ENCODE measurements at places on chromosomes 3 and 15.

DNA sequence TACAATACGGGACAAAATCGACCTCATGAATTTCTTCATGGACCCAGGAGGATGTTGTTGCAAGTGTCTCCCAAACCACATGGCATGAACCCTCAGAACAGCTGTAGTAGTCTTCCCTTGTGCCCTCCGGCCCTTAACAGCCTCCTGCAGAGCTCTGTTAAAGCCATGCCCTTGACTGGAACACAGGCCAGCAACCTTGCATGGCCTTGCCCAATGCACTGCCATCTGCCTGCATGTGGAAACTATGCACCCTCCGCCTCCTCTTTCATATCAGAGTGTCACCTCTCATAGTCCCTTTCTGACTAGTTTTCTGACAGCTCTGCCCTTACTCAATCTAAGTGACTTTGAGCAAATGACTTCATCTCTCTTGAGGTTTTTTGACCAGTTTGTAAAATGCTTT is 39.4 kb upstream of the TRIM71 start:
- DNase-seq: no peak

GRCh38 chr15:70704166-70704565 is 59.2 kb downstream of the UACA start:
- no peak for DNase-seq

GRCh38 chr15:46518381-46518780 is 883.6 kb downstream of the SQOR start:
- no peak for DNase-seq

DNA sequence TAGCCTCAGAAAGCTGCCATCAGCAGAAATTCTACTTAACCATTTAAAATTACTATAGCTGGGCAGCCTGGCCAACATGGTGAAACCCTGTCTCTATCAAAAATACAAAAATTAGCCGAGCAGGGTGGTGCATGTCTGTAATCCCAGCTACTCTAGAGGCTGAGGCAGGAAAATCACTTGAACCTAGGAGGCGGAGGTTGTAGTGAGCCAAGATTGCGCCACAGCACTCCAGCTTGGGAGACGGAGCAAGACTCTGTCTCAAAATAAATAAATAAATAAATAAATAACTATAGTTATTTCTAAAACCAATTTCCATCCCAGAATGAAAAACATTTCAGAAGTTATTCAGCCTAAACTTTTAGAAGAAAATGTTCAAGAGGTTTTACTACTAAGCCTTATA is 25.1 kb downstream of the LRRFIP2 start:
- DNase-seq: no peak

GRCh38 chr3:96209699-96210098 is 604.7 kb upstream of the EPHA6 start:
- no peak for DNase-seq

- no peak for DNase-seq
Observed at GRCh38 chr15:23566651-23567050, 1.2 kb downstream of the MKRN3 start.

DNA sequence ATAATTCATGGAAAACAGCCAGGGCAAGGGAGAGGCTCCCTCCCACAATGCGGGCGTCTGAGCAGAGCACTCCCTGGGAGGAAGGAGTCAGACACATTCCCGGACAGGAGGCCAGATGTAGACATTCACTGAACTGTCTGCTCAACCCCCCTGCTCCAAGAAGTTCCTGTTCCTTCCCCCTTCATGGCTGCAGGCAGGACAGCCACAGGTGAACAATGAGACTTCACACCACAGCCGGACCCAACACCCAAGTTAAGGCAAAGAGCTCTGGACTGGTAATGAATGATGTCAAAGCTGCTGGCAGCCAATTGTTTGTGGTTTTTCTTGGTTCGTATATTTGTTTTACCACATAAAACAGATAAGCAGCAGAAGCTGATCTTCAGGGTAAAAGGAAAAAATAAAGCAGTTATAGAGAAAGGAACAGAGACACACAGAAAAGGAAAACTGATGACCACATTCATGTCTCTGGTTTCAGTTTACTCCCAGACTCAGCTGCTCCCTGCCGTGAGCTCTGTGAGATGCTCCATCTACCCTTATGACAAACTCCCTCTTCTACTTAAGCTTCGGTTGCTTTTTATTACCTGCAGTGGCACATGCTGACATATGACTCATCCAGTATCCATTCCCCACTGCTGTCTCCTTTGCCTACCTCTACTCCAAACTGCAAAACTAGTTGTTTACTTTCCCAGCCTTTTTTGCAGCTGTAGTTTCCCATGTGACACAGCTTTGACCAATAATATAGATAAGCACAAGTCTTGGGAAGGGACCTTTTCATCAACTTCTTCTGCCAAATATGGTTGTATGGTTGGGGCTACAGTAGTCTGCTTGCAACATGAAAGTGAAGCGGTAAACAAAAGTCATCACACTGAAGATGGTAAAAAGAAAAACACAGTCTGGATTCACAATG is 33.1 kb downstream of the DZIP1L start:
- DNase-seq: no peak

DNA sequence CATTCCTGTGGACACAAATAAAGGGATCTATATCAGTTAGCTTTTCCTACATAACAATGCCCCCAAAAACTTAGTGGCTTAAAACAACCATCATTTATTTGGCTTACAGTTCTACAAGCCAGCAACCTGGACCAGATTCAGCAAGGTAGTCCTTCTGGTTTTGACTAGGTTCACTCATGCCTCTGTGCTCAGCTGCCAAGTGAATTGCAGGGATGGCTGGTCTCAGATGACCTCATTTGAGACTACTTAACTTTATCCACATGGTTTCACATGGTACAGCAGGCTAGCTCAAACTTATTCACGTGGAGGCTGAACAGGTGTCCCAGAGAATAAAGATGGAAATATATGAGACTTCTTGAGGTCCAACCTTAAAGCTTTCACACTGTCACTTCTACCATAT is 119.3 kb upstream of the BFSP2 start:
- DNase-seq: no peak

DNA sequence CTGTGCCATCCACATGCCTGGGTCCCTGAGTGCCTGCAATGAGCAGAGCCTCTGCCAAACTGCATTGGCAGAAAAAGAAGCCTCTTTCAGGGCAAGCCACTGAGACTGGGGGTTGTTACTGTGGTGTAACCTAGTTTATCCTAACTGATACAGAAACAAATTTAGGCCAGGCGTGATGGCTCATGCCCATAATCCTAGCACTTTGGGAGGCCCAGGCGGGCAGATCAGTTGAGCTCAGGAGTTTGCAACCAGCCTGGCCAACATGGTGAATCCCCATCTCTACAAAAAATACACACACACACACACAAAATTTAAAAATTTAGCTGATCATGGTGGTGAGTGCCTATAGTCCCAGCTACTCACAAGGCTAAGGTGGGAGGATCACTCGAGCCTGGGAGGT is 221.6 kb downstream of the TBC1D2B start:
- DNase-seq: no peak

- no peak for DNase-seq
Observed at GRCh38 chr3:105812194-105812586, 56.6 kb downstream of the CBLB start.

DNA sequence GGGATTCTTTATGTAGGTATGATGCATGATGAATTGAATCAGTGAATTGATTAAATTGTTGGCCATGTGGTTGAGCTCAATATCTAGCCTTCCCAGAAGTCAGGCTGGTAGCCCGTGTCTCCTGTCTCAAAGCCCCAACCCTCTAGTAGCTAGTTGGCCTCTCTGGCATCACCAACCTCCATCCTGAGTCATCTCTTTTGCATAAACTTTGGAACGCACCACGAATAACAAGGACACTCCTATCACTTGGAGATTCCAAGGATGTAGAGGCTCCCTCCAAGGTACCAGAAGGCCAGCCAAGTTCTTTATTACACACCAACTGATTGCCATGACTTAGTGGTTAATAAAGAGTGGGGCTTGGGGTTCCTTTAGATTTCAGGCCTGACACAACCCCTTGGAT is 148.4 kb downstream of the APBA2 start:
- no peak for DNase-seq

DNA sequence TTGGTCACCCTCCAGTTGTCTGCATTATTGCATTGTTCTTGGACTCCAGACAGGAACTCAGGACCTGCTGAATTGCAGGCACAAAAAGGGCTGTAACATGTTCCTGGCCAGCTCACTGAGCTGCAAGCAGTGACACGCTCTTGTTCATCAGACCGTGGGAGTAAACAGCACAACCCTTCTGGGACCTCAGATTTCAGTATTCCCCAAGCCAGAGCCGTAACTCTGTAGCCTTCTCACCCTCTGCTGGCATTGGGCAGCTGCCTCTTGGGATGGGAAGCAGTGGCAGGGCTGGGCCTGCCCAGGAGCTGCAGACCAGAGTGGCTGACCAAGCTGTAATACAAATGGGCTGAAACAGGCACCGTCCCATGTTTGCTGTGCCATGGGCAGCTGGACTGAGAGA is 607.1 kb upstream of the BCHE start:
- no peak for DNase-seq

DNA sequence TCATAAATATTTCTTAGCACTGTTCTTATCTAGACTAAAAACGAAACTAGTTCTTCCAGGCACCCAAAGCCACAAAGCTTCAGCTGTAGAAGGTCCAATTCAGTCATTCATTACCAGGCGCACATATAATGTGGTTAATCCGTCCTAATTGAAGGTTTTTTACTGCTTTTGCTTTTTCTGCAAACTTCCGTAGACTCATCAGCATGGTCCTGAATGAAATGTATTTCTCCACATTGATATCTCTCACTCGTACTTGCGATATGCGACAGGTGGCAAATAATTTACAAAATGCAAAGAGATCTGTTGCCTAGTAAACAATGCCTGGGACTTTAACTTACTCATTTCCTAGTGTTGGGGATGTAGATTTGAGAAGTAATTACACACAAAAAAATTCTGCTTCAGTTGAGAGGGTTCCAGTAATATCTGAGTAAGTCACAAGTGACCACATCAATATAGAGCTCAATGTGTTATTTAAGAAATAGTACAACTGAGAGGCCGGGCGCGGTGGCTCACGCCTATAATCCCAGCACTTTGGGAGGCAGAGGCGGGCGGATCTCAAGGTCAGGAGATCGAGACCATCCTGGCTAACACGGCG is 75.0 kb upstream of the MBNL1 start:
- no peak for DNase-seq

DNA sequence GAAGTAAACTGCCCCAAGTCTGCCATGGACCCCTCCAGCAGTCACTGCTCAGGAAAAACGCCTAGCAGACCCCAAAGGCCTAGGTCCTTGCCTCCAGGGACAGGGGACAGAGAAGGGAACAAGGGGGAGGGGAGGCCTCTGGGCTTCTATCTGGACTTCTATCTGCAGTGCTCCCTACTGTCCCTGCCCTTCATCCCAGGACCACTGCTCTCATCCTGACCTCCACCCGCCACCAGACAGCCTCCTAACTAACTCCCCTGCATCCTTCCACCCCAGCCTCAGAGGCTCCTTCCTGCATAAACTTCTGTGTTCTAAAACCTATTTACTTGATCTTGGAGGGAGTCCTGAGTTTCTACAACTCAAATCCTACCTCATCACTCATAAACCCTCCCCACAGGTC is 25.4 kb downstream of the SEMA7A start:
- no peak for DNase-seq

- DNase-seq: no peak
Observed at GRCh38 chr3:122310361-122310760, 14.7 kb upstream of the CSTA start.

GRCh38 chr3:195095704-195096036 is 175.3 kb downstream of the XXYLT1 start:
- DNase-seq: no peak

DNA sequence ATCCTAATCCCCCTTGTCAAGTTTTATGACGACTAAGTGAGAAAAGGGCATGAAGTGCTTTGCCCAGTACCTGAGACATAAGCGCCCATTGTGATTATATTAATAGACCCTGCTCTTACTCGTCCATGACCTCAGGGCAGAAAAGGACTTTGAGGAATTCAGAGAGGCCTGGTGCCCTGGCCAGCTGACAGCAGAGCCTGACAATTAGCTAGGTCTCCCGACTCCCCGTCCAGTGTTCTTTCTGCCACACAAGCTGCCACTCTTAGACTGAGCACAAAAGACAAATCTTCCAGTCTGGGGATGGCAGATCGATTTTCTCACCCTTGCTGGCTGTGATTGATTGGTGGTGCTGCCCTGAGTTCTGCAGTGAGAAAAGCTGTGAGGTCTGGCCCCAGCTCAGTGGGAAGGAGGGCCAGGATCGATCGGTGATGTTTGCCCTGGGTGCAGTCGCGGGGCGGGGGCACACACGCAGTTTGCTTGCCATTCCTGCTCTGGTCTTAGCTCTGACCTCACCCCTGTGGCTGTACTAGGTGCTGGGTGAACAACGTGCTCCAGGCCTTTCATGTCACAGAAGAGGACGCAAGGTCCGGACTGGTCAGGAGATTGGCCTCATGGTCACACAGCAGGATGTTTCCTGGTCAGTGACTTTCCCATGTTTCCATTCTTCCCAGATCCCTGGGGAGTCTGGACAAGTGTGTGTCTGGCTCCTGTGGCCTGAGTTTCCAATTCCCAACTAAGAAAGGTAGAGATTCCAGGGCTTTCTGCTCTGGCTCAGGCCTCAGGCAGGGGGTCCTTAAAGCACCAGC is 67.4 kb upstream of the TLE3 start:
- no peak for DNase-seq

- DNase-seq: no peak
Observed at GRCh38 chr3:190053919-190054672, 66.6 kb downstream of the P3H2 start.

DNA sequence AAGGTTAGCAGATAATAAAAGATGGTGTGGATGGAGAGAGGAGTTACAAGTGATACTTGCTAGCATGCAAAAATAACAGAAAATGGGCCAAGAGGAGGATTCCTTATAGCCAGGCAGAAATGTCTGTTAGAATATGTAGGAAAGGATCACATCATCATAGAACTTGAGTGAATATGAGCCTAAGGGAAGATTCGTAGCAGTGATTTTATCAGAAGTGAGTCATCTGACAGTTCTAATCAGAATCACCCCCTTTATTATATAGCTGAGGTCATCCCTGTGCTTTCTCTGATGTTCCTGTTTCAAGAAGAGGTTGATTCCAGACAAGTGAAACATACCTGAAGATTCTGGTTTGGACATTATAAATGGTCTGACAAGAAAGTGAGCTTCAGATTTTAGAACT is 22.9 kb downstream of the EXOG start:
- no peak for DNase-seq

DNA sequence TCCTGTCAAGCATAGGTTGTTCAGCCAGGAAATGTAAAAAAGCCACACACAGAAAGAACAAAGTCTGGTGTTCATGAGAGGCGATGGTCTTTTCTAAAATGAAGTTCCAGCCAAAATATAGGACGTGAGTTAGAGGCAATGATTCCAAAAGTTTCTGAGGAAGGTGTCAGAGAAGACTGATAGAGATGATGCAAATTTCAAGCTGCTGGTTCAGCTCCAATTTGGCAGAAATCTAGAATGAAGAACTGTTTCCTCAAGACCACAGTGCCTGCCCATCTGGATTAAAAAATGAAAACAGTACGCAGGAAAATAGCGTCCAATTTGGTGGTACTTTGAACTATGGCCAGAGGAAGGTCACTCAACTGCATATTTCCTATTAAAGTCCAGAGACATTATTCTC is 672.9 kb downstream of the SQOR start:
- DNase-seq: no peak

- no peak for DNase-seq
Observed at GRCh38 chr3:177469216-177469615, 271.9 kb upstream of the TBL1XR1 start.

GRCh38 chr3:116191409-116191808 is 253.9 kb downstream of the LSAMP start:
- no peak for DNase-seq
